ENCODE measurements at places on chromosomes 3 and 15.

GRCh38 chr3:178203165-178203564 lies 333.1 kb upstream of the KCNMB2 start:
- DNase-seq: peak; percentile 56

DNA sequence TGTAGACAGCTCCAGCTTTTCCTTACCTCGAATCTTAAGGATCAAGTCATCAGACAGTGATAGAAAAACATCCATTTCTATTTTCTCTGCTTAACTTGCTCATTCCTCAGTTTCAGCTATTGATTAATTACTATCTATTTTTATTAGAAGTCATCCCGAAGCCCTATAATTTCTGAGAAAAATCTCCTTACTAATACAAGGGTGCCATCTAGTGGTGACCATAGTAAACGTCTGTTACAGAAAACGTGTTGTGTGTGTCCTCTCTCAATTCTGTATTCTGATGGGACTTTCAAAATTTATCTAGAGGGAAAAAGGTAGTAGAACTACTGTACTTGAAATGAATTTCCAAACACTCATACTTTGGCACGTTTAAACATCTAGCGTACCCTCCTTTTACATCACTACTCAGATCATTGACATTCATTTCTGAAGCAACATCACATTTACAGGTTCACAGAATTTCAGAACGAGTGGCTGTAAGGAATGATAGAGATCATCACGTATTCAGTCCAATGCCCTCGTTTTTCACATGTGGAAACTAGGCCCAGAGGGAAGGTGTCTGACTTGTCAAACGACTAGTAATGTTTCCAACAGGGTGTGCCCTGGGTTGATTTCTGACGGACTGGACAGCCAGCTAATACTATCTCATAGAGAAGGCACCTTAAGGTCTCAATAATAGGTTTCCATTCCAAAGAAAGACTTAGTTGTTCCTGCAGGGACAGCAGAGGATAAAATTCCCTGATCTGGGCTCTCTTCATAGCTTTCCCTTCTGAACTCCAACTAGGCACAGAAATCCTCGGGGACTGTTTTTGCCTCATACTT lies 25.6 kb downstream of the HACD2 start:
- peak; percentile 78 for DNase-seq

DNA sequence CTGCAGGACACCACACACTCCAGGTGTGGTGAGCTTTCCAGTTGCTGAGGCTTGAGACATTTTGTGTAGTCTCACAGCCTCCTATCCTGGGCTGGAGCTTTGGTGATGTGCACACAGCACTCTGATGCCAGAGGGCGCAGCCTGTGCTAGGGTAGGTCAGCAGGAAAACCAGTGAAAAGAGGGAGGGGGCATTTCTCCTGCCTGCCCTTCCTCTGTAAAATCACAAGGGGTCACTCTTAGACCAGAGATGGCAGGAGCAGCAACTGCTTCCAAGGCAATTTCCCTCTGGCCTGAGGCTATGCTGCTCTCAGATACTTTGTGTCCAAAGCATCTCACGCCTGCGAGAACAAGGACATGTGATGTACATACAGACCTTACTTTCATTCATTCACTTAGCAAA lies 16.5 kb upstream of the MUSTN1 start:
- DNase-seq: peak; percentile 64

DNA sequence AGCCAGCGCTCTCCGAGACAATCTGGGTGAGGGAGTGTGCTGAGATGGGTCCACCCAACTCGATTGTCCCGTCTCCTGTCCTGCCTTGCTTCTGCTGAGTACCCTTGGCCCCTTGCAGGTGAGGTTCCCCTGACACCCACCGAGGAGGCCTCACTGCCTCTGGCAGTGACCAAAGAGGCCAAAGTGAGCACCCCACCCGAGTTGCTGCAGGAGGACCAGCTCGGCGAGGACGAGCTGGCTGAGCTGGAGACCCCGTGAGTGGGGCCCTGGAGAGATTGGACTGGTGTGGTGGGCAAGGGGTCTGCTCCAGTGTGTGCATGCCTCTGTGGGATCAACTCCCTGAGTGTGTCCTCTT lies 23.6 kb downstream of the NBEAL2 start:
- no peak for DNase-seq

- no peak for DNase-seq
These were observed 79.3 kb downstream of the EEFSEC start for GRCh38 chr3:128232376-128233178.

- DNase-seq: no peak
These were observed 159.1 kb downstream of the CHL1 start for GRCh38 chr3:355622-356021.

- DNase-seq: no peak
These were observed 8.7 kb upstream of the PDZRN3 start for GRCh38 chr3:73633453-73633852.

- DNase-seq: no peak
These were observed 121.5 kb upstream of the GALNT15 start for GRCh38 chr3:16052964-16053363.

DNA sequence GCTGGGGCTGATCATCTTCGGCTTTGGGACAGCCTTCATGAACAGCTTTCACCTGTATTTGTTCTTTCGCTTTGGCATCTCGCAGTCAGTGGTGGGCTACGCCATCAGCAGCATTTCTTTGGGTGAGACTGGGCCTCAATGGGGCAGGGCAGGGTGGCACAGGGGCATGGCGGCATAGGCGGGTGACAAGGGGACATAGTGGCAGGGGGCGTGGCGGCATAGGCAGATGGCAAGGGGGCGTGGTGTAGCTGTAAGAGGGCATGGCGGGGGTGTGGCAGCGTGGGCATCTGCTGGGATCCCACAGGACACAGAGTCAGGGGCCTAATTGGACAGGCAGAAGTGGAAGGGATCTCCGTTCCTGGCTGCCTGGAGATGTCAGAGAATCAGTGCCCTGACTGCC lies 25.5 kb downstream of the SLC22A14 start:
- no peak for DNase-seq

GRCh38 chr3:16071206-16071605 lies 103.3 kb upstream of the GALNT15 start:
- DNase-seq: no peak

GRCh38 chr15:51758645-51759044 lies 7.2 kb downstream of the TMOD2 start:
- peak; percentile 82 for DNase-seq

Measured in Ammon's horn (tissue), 1 donor.